Upper lobe of left lung (tissue), 6 donors: ENCODE measurements at places on chromosomes 11 and 22. TPM values are rescaled to one million over a fixed set of nuclear protein-coding genes. Genes with fewer than 3 reads are reported as not detected.

DNA sequence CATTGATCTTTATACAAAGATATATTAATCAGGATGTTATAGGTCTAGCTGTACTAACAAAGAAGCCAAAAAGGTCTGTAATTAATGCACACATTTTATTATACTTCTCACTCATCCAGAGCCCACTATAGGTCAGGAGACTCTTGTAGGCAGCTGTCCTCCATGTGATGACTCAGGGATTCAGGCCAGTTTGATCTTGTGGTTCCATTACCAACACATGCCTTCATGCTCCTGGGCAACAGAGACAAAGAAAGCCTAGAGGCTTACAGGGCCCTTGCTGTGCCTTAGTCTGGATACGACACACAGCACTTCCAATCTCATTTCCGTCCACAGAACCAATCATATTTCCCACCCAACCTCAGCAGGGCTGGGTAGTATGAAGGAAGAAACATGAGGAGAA lies 150.3 kb upstream of the NCAM1 start:
- H3K36me3 ChIP-seq: no peaks in the 10 kb centered on the region
- H3K4me3 ChIP-seq: no peak overlapping the region
- no peaks in the 10 kb centered on the region for H3K4me1 ChIP-seq
- H3K27ac ChIP-seq: no peak overlapping the region
- no peaks in the 10 kb centered on the region for H3K27me3 ChIP-seq

DNA sequence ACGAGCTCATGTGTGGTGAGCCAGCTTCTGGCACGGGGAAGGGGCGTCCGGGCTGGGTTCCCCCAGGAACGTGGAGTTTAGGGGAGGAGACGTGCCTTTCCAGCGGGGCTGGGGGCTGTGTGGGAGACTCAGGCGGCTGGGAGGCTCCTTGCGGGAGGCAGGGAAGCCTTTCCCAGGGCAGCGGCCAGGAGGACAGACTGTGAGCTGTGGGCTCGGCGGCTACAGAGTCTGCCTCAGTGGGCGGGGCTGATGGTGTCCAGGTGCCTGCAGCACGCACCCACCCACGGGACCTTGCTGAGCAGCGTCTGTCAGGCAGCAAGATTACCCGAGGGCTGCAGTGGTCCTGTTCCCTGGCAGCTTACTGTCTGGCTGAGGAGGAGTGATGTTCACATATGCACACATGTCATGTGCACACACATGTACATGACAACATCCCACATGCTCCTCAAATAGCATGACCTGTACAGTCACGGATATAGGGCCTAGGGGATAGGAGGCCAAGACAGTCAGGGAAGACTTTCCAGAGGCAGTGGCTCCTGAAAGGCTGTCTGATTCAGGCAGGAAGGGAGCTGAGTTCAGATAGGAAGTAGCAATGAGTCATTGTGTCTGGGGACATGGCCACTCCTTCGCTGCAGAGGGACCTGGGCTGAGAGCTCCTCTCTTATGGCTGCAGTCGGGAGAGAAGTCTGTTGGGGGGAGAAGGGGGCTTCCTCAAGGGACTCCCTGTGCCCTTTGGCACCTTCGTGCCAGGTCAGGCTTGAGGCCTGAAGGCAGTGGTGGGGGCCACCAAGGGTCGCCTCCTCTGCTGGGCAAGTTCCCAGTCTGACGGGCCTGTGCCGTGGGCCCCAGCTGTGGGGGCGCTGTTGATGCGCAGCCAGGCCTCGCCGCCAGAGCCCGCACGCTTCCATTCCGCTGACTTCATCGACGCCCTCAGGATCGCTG lies 23.3 kb upstream of the PPP6R3 start:
- H3K27me3 ChIP-seq: no peaks in the 10 kb centered on the region
- peaks cover 57% of the 10 kb centered on the region for H3K36me3 ChIP-seq
- H3K4me3 ChIP-seq: no peak overlapping the region
- peaks cover 17% of the 10 kb centered on the region for H3K4me1 ChIP-seq
- no peak for DNase-seq

GRCh38 chr11:67646535-67647336 lies 3.8 kb downstream of the ACY3 start:
- H3K27ac ChIP-seq: no peak overlapping the region
- no peak overlapping the region for H3K4me3 ChIP-seq
- H3K4me1 ChIP-seq: peaks cover 5% of the 10 kb centered on the region
- no peaks in the 10 kb centered on the region for H3K27me3 ChIP-seq

DNA sequence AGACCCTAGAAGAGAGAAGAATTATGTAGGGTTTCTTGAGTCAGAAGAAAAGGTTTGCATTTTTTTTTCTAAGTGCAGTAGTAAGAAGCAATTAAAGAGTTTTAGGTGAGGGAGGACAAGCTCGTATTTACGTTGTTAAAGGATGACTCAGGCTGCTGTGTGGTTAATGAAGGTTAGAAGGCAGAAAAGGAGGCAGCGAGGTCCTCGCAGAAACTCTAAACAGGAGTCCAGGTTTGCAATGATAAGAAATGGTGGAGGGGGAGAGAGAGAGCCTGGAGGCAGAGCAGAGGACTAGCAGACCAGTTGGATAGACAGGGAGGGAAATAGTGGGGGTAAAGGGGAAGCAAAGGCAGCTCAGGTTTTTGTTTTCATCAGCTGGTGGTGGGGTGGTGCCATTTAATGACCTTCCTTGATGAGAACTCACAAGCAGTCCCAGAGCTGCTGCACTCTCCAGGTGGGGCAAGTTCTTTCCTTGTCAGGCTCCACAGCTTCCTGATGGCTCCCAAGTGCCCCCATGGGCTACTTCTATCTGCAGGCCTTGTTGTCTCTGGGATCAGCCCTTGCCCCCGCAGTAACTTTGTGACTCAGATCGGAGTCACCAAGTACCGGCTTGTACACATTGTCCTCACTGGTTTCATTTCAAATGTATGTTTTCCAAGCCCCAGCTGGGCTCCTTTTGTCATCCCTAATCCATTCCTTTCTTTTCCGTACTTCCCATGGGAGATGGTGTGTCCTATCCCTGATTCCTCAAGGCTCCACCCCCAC lies 8.3 kb upstream of the INSC start:
- H3K4me3 ChIP-seq: no peak overlapping the region
- DNase-seq: no peak
- no peaks in the 10 kb centered on the region for H3K4me1 ChIP-seq

GRCh38 chr22:44351685-44352377 lies 39.1 kb upstream of the SHISAL1 start:
- no peaks in the 10 kb centered on the region for H3K27me3 ChIP-seq
- H3K36me3 ChIP-seq: no peaks in the 10 kb centered on the region
- DNase-seq: no peak
- H3K4me3 ChIP-seq: no peak overlapping the region
- no peaks in the 10 kb centered on the region for H3K4me1 ChIP-seq

GRCh38 chr11:35365961-35366360 lies 53.4 kb downstream of the SLC1A2 start:
- H3K4me1 ChIP-seq: peaks cover 13% of the 10 kb centered on the region
- H3K27me3 ChIP-seq: no peaks in the 10 kb centered on the region
- no peak overlapping the region for H3K27ac ChIP-seq
- no peak overlapping the region for H3K4me3 ChIP-seq

DNA sequence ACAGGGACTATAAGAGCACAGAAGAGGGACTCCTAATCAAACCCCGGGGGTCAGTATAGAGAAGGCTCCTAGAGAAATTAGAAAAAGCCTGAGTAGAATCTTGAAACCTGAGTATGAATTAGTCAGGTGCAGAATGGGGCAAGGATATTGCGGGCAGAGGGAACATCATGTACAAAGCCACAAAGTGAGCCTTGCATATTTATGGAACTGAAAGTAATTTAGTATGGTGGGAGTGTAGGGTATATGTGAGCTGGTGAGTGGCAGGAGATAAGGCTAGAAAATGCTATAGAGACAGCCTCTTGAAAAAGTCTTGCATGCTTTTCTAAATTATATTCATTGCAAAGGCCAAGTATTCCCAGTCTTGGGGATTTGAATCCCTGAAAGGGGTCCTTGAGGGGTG lies 93.7 kb downstream of the STIM1 start:
- no peaks in the 10 kb centered on the region for H3K27me3 ChIP-seq
- no peak overlapping the region for H3K4me3 ChIP-seq
- no peak for DNase-seq
- H3K36me3 ChIP-seq: no peaks in the 10 kb centered on the region
- H3K27ac ChIP-seq: no peak overlapping the region
- peaks cover 44% of the 10 kb centered on the region for H3K4me1 ChIP-seq

GRCh38 chr11:116946414-116946813 lies 109.0 kb upstream of the APOA1 start:
- H3K4me3 ChIP-seq: no peak overlapping the region
- no peaks in the 10 kb centered on the region for H3K36me3 ChIP-seq
- peaks cover 4% of the 10 kb centered on the region for H3K4me1 ChIP-seq
- no peaks in the 10 kb centered on the region for H3K27me3 ChIP-seq
- no peak overlapping the region for H3K27ac ChIP-seq

DNA sequence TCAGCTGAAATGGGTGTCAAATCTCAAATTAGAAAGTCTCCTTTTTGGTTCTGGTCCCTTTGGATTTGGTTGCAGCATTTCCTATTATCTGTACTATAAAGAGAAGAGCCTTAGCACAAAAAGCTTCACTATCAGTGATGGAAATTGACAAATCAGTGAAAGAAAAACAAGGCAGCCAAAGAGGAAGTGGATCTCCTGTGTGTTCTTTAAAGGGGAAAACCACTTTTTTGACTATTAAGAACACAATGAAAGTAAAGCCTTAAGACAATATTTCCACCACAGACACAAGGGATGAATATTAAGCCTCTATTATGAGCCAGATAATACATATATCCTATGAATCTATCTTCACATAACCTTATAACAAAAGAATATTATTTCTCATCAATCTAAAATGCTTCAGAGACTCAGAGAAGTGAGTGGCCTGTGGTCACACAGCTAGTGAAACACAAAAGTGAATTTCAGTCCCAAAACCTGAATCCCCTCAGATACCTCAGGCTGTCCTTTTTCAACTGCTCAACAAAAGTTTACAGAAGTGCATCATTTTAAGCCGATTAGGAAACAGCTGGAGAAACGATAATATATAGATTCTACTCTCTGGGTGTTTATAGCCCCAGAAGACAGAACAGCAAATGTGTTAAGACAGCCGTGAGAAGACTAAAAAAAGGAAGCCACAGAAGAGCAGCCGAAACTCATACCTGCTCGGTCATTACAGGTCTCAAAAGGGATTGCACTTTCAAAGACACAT lies 24.4 kb upstream of the FSHB start:
- no peak overlapping the region for H3K4me3 ChIP-seq
- no peaks in the 10 kb centered on the region for H3K4me1 ChIP-seq
- no peaks in the 10 kb centered on the region for H3K36me3 ChIP-seq
- no peak overlapping the region for H3K27ac ChIP-seq
- no peak for DNase-seq

DNA sequence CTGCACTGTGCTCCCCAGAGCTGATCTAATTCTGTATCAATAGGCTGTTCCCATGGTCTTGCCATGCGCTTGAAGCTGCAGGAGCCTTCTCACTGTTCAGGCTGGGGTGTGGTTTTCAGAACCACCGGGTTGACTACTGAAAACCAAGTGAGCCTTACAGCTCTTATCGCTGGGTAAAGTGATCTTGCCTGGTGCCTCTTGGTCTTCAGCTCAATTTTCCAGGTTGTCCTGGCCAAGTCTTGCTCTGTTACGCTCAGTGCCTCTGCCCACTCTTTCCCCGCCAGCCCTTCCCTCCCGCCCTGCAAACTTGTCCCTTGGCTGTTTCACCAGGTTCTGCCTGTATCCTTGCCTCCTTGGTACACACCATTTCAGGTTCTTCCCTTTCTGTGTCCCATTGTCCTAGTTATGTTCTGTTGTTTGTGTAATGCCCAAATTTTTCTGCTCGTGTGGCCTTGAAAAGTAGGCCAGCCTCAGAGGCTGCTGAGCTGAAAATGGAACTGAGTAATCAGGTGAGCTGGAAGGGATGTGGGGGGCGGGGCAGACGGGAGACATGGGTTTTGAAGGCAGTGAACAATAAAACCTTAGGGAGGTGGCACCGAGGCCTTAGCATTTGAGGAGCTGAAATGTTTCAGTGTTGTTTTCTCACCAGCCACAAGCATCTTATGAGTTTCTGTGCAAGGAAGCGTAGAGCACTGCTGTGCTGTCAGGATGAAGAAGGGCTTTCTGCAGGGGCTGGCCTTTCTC lies 11.2 kb downstream of the PEX26 start:
- H3K4me1 ChIP-seq: peaks cover 2% of the 10 kb centered on the region
- H3K36me3 ChIP-seq: peaks cover 47% of the 10 kb centered on the region
- no peak for DNase-seq
- H3K4me3 ChIP-seq: no peak overlapping the region
- no peak overlapping the region for H3K27ac ChIP-seq

DNA sequence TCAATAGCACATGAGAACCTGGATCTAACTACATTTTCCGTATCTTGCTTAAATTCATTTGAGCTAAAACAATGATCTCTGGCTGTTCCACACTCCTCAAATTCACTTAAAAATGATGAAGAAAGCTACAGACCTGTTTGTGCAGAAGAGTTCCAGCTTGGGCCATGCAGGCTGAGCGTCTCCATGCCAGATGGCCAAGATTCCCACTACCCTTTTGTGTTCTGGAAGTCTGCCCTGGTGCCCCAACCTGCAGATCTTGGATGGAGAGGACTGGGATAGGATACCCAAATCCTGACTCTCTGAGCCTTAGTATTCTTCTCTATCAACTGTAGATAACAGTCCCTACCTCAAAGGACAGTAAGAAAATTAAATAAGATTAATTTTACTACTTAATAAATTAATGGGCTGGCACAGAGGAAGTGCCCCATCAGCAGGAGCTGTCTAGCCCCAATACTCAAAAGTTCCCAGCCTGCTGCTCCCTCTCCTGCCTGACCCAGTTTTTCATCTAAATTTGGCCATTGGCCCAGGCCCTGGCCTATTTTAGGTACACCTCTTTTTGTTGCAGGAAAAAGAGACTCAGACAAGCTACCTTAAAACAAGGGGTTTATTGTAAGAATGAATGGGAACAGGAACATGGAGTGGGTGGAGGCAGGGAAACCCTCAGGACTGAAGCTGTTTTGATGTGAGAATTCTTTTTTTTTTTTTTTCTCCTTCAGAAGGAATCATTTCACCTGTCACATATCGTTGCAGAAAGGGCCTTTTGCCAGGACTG lies 81.4 kb upstream of the GRK3 start:
- no peaks in the 10 kb centered on the region for H3K36me3 ChIP-seq
- no peaks in the 10 kb centered on the region for H3K4me1 ChIP-seq
- H3K27me3 ChIP-seq: no peaks in the 10 kb centered on the region
- H3K4me3 ChIP-seq: no peak overlapping the region

- H3K4me1 ChIP-seq: peaks cover 14% of the 10 kb centered on the region
- no peak for DNase-seq
- no peaks in the 10 kb centered on the region for H3K27me3 ChIP-seq
- no peaks in the 10 kb centered on the region for H3K36me3 ChIP-seq
- no peak overlapping the region for H3K4me3 ChIP-seq
- no peak overlapping the region for H3K27ac ChIP-seq
These were observed 21.4 kb downstream of the CD6 start for GRCh38 chr11:60992842-60993409.

TMEM223 gene
- total RNA-seq: 18.8 TPM

NPAS4 gene
- total RNA-seq: not detected

TNNT3 gene
- 2.4 TPM for total RNA-seq

DBX1 gene
- not detected for total RNA-seq

PDE2A gene
- total RNA-seq: 5.7 TPM

MAP6 gene
- total RNA-seq: 17.6 TPM
